ENCODE measurements at places on chromosomes 7 and 10.

DNA sequence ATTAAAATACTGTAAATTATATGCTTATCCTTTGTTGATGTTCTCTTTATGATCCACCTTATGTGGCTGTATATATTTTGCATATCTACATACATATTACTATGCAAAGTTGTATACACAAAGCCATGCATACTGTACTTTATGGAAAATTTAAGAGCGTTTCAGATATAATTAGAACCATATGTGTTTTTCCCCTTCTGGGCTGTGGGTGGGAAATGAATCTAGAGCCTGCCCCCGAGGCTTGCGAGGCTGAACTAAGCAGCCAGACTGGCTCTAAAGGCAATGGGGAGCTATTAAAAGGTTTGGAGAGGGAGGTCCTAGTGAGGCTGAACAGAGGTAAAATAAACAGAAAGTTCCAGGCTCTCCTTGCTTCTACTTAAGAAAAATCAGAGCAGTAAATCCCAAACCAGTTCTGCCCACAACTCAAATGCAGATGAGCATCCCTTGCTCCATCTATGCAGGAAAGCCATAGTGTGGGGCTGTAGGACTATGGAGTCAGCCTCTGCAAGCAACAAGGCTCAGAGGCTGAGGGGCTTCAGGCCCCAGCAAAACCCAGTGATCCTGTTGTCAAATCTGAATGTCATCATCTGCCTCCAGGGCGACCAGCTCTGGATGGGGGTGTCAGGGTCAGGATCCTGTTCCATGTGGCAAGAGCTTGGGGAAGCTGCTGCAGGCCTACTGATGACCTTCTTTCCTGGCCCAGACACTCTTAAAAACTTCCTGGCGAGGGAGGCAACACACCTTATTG is 14.1 kb upstream of the DDIT4 start:
- DNase-seq, result no peak

- no peak for DNase-seq
Observed at GRCh38 chr7:1992554-1992953, 240.2 kb downstream of the MAD1L1 start.

GRCh38 chr7:18831419-18831818 is 286.0 kb downstream of the TWIST1 start:
- no peak for DNase-seq

GRCh38 chr7:90425376-90425775 is 22.1 kb downstream of the CLDN12 start:
- no peak for DNase-seq
